Activated CD4-positive, CD25-positive, alpha-beta regulatory T cell treated with anti-CD3 and anti-CD28 coated beads, Interleukin-2, amount 50 U/mL, for 16 hours (primary cell): ENCODE measurements at places on chromosomes 6 and 20.
A peak's percentile ranks its signal among the peaks of the same experiment; 100 is the strongest.

DNA sequence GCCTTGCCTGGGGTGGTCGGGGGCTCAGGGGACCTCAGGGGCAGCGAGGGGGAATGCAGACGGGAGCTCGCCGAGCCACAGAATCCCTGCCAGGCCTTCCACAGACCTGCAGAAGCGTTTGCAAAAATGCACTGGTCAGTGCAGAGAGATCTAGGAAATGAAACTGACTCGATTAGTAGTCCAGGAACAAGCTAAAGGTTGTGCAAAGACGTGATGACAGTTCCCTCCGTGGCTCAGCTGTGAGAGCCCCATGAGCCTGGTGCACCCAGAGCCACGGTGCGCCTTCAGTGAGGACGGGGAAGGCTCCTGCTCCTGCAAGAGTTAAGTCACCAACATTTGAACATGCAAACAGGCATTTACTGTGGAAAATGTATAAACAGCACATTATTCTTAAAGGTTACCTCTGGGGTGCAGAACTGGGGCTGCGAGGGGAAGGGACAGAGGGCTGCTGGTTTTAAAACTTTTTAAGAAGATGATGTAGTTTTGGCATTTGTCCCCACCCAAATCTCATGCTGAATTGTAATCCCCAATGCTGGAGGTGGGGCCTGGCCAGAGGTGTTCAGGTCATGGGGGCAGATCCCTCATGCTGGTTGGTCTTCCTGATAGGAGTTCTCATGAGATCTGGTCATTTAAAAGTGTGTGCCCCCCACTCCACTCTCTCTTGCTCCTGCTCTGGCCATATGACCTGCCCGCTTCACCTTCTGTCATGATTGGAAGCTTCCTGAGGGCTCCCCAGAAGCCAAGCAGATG is 147.3 kb downstream of the DLL1 start:
- DNase-seq, result no peak

DNA sequence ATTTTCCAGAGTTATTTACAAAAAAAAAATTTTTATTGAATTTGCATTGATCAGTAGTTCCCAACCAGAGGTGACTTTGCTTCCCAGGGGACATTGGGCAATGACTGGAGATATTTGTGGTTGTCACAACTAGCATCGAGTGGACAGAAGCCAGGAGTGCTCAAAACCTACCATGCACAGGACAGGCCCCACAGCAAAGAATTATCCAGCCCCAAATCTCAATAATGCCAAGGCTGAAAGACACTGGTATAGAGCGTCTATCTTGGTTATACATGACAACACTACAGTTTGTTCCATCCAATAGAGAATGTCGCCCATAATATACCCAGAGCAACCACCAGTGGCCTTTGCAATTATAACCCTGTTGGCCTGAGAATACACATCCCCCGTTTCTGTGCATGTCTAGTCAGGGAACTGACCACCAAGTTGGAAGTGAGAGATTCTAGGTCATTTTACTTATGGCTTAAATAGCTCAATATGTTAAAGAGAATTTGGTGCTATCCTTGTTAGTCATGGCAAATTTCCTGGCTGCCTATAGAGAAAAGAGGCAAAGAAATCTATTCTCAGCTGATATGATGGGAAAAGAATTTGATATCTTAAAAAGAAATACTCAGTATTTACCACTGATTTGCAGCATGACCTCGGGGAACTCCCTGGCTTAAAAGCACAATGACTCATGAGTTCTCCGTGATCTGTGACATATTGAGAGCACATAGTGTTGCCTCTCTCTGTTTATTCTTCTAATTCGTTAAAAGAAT is 76.0 kb upstream of the ADTRP start:
- no peak for DNase-seq

GRCh38 chr20:43397147-43397546 is 60.5 kb upstream of the SRSF6 start:
- DNase-seq, result no peak

- DNase-seq, result no peak
These were observed 2.6 kb downstream of the FASTKD5 start for GRCh38 chr20:3156811-3157619.

DNA sequence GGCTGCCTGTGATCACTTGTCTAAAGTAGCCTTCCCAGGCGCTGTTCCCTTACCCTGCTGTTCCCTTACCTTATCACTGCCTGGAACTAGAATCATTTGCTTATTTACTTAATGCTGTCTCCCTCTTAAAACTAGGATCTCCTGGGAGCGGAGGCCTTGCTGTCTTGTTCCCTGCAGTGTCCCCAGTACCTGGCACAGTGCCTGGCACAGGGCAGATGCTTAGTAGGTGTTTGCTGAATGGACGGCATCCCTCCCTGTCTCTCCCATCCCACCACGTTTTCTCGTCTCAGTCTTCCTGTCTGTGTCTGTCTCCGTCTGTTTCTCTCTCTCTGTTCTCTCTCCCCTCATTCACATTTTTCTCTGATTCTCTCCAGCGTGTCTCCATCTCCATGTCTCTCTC is 99.9 kb upstream of the MYL9 start:
- DNase-seq, result no peak

DNA sequence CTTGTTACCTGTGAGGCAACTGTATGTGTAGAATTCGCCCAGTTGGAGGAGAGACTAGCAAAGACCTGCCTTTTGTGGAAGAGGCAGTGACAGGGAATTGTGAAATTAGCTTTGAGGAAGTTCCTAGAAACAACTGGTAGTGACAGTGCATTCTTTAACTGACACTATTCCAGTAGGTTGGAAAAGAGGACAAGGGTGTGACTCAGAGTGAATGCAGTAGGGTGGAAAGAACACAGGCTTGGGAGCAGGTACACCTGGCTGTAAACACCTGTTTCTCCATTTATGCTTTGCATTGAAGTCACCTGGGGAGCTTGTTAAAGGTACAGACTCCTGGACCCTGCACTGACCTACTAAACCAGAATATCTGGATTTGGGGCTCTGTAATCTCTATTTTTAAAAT is 295.7 kb downstream of the PHACTR1 start:
- DNase-seq, result no peak

DNA sequence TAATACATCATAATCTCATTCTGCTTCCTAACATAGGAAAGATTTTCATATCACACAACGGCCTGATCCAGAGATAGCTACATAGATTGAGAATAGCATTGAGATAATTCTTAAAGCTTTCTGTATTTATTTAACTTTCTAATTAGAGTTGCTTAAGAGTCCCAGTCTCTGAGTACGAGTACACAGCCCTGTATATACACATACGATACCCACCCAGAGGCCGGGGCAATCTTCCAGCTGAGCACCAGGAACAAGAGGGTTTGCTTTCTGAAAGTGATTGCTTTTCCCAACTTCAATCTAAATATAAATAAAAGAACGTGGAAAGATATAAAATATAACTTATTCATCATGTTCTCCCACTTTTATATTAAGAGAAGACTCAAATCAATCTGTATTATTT is 313.8 kb downstream of the COL12A1 start:
- DNase-seq, result no peak

- no peak for DNase-seq
These were observed 12.9 kb upstream of the GCM1 start for GRCh38 chr6:53161481-53162009.

DNA sequence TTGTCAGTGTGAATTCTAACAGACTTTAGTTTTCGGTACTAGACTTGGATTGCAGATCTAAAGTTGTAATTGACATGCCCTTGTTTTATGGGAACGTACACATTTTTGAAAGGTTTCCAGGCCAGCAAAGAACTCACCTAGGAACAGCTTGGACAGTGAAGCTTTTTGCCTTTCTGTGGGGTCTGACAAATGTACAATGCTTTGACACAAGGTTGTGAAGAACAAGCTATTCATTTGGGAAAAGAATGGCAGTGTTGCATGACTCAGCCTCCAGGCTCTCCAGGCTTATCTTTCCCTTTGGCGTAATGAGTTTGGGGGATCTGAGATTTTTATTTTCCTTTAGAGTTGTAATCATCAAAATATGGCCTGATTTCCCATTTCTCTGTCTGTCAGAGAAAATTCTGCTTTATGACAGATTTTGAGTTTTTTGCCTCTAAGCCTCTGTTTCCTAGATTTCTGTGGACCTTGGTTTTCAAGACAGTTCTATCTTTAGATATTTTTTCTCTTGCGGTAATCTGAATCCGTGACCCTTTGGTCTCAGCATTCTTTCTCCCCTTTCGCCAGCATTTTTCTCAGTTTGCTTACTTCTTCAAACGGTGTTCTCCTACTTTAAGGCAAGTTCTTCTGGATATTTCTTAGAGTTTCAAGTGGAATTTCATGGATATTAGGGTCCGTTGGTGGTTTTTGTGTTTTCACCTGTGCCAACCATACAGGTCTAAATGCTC is 221.0 kb downstream of the ADGB start:
- DNase-seq, result no peak

- DNase-seq, result no peak
These were observed 74.4 kb downstream of the TRAM2 start for GRCh38 chr6:52502306-52503029.

GRCh38 chr6:150567823-150568383 is 31.8 kb upstream of the PLEKHG1 start:
- no peak for DNase-seq

GRCh38 chr6:110746680-110747079 is 68.6 kb downstream of the CDK19 start:
- no peak for DNase-seq

DNA sequence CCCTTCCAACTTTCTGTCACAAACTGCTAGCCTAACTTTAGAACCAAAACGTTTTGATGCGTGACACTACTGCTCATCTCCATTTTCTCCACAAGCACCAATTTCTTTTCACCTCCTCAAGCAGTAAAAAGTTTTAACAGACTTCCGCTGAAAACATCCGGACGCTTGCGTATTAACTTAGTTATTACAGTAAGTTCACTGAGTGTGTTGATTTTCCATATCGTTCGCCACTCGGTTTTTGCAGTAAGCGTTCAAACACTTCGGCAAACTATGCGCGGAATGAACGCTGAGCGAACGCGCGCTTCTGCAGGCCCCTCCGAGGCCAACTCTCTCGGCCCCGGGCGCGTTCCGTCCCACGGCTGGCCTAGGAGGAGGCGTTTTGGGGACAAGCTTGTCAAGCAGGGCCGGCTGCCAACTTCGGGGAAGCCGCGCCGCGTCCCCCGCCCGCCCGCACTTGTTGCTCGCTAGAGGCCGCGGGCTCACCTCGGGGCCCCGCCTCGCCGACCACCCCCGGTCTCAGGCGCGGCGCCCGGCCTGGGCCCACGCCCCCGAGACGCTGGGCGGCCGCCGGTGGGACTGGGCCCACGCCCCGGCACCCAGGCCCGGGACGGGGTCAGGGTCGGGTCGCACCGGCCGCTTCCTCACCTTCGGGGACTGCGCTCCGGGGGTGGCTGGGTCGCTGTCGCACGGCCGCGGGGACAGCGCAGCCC is 945 bp downstream of the PHF10 start:
- DNase-seq, result peak; percentile 33

GRCh38 chr6:70171236-70171635 is 131.6 kb downstream of the COL9A1 start:
- DNase-seq, result no peak

DNA sequence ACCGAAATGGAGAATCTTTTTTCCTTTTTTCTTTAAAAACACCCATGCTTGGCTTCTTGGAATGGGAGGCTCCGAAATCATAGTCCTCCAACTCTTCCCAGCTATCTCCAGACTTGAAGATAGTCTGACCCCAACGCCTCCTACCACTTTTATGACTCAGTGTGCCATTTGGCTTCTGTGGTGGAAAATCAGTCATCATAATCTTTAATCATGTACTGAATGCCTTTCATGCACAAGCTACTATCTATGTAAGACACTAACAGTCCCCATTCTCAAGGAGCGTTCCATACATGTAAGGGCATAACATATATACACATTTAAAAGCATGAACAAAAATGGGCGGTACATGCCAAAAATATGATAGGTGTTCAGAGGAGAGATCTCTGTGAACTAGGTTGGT is 44.1 kb downstream of the TMEM14B start:
- no peak for DNase-seq

GRCh38 chr20:53124803-53125202 is 152.6 kb downstream of the TSHZ2 start:
- no peak for DNase-seq

DNA sequence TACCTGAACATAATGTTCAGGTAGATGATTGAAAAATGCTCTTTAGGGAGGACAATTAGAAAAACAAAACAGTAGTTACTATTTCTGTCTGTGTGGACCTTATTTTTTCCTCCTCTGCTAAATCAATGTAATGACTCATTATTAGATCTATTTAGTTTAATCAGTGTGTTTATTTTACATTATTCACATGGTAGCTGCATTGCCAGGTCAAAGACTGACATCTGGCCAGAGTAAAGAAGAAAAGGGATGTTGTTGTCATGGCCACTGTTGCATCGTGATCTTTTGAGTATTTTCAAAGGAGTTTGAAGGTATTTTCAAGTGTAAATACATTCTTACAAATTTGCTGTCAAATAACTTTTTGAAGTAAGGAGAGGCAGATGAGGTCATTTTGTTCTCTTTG is 5.9 kb downstream of the CMTR1 start:
- no peak for DNase-seq
